ENCODE measurements at places on chromosomes 5 and 9.

- DNase-seq = no peak
These were observed 42.0 kb upstream of the RXRA start for GRCh38 chr9:134284273-134284672.

DNA sequence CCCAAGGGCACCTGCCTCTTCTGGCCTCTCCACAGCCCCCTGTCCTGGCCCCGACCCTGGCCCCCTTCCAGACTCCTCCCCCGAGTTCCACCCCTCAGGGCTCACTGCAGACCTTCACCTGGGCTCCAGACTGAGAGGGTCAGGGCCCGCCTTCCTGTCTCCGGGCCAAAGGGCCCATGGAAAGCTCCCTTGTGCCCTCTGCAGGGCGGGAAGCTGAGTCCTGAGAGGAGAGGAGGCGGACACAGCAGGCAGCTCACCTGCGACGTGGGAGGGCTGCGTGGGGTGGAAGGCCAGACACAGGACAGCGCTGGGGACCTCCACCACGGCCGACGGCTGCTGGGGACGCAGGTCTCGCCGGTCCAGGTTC, 20.6 kb downstream of the DYNC2I2 start:
- peak; percentile 27 for DNase-seq

DNA sequence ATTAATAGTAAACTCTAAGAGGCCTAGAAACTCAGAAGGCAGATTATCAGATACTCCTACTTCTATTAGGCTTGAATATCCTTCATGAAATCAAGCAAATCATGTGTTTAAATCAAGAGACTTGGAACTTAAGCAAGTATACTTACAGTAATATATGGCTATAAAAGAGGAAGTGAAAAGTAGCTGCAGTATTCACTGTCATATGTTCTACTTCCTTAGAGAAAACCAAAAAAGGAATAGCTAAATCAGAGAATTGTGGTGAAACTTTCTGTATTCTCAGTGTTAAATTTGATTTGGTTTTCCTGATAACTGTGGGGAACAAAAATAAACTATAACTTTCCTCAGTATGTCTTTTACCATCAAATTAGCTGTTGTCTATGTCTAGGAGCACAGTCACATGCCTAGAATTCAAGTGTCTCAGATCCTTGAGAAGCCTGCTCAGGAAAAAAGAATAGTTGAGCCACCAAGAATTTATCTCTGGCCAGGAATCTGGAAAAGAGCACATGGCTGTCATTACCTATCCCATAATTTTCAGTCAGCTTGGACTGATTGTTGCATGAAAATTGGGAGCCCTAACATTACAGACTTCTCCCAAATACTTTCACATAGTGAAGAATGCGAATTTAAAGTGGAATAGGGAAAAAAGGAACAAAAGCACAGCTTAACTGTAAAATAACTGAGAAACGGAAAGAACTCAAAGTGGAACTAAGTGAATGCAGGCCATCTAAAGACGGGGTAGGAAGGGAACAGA, 1.7 kb downstream of the FKBP15 start:
- DNase-seq = peak; percentile 54

DNA sequence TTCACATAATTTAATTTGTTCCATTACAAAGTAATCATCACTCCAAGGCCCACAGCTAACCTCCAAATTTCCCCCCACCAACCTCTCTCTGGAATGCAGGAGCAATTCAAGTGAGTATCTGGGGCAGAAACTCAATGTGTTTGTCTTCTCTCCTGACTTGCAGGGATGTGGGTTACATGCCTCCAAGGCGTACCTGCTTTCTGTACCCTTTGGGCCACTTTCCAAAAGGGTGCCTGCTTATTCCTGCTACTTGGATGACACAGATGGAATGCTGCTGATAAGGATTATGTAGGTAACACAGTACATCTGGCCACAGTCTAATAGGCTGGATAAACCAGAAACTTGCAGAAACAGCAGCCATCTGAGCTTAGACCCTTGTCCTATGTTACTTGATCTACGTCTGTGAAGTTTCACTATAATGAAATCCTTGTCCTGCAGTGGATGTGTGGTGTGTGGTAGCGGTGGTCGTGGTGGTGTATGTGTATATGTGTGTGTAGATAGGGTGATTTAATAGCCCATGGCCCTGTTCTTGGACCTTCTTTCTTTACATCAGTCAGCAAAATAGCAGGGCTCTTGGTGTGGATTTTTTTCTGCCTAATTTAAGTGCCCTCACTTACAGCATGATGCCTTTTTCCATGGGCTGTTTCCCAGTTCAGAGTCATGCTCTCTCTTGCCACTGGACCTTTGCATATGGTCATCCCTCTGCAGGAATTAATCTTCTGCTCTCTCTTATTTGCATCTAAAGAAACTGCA, 175.9 kb downstream of the ZDHHC21 start:
- DNase-seq = no peak

DNA sequence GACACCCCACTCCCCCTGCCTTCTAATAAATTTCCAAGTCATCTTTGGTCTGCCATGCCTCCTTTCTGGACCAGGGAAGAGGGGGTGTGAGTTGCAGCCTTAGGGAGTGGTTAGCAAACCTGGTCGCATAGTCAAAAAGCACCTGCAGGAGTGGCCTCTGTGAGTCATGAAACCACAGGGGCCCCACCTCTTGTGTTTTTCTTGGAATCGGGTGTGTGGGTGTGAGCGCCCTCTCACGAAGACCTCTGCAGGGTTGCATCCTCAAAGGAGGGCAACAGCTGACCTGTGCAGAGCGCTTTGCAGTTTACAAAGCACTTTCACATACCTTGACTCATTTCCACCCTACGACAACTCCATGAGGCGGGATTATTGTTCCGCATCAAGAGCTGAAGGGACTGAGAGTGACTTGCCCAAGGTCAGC, 36.8 kb upstream of the TEX48 start:
- DNase-seq = no peak

- DNase-seq = no peak
These were observed 272.3 kb downstream of the ZSWIM6 start for GRCh38 chr5:61604076-61605025.

DNA sequence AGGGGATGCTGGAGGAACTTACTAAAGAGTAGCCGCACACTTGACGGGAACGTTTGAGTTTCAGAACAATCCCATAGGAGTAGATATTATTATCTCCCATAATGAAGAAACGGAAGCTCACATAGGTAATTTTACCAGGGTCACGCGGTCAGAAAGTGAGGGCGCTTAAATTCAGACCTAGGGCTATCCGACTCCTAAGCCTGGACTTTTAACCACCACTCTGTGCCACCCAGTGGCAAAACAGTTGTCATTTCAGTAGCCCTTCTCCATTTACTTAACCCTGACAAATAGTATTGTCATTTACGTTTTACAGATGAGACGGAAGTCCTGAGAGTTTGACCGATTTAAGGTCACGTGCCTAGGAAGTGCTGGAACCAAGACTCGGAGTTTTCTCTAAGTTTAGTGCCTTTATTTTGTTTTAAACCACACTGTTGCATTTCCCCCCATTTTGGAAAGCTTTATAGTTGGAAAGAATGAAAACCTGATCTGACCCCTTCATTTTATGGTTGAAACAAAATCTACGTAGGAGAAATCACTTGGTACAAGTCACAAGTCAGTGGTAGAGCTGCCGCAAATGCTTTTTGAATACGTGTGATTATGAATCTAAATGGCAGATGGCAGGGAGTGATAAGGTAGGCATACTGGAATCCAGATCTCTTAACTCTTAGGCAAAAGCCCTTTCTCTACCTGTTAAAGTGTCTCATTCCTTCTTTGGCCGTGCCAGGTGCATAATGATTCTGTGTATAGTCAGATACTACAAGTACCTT, 650 bp downstream of the MRRF start:
- peak; percentile 60 for DNase-seq

DNA sequence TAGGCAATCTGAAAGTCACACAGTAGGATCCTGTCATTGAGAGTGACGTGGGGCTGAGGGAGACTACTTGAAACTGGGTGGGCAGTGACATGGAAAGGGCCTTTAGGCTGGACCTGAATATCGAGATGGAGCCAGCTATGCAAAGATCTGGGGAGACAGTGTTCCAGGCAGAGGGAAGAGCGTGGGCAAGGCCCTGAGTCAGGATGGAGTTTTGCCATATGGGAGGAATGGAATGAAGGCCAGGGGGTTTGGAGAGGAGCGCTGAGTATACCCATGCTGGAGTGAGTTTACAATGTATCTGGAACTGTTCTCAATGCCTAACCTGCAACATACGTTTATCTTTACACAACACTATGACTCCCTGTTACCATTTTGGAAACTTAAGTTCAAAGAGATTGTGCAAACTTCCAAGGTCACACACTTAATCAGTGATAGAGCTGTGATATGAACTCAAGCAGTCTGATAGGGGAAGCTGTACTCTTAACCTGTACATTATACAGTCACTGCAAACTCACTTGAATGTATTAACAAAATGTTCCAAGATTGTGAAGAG, 33.5 kb downstream of the INSYN2B start:
- DNase-seq = no peak

GRCh38 chr5:16179936-16180788, 571 bp upstream of the MARCHF11 start:
- DNase-seq = no peak

DNA sequence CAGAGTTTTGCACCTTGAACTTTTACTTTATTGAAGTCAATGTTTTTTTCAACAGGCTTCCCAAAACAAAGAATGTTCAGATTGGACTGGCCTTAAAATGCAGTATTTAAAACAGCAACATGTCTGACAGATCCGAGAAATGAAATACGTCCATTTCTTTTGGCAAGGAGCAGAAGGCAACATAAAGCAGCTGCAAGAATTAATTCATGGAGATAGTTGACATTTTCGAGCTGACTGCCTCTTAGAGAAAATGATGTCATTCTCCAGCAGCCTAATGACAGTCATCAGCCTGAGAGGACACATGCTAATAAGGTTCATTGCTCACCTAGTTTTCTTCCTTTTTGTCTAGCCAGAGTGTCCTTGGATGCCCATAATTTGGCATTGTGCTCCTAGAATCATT, 232.2 kb upstream of the SEMA6A start:
- DNase-seq = no peak

DNA sequence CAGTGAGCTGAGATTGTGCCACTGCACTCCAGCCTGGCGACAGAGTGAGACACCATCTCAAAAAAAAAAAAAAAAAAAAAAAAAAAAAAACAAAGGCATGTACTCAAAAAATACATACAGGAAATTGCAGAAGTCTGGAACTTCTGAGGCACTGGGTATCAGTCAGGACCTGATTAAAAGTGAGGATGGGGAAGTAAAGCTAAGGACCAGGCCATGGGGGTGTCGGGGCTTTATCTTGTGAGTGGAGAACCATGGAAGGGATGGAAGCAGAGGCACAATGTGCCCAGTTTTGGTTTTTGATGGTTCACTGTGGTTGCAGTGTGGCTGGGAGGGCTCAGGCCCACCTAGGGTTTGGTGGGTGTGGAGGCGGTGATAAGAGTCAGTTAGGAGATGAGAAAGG, 212.7 kb upstream of the PIK3R1 start:
- DNase-seq = no peak

DNA sequence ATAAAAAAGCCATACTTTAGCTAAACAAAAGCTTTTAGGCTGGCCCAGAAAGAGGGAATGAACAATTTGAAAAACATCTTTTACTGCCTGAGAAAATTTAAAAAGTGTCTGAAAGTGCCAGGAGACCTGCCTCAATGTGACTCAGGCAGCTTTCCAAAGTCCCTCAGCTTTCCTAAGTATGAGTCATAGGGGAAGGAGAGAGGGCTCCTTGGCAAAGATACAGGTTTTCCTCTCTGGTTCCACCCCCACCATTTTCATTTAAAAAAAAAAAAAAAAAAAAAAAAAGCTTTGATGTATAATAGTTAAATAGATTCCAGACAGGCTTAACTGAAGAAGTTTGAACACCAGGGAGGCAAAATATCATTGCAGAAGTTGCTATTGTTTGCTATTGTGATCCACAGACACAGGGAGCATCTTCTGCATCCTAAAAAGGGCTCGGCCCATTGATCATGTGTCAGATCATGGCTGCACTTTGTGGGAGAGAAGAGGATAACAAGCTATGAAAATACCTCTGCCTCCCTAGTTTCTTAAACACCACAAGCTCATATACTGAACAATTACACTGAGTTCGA, 71.5 kb downstream of the MRPS27 start:
- DNase-seq = no peak

DNA sequence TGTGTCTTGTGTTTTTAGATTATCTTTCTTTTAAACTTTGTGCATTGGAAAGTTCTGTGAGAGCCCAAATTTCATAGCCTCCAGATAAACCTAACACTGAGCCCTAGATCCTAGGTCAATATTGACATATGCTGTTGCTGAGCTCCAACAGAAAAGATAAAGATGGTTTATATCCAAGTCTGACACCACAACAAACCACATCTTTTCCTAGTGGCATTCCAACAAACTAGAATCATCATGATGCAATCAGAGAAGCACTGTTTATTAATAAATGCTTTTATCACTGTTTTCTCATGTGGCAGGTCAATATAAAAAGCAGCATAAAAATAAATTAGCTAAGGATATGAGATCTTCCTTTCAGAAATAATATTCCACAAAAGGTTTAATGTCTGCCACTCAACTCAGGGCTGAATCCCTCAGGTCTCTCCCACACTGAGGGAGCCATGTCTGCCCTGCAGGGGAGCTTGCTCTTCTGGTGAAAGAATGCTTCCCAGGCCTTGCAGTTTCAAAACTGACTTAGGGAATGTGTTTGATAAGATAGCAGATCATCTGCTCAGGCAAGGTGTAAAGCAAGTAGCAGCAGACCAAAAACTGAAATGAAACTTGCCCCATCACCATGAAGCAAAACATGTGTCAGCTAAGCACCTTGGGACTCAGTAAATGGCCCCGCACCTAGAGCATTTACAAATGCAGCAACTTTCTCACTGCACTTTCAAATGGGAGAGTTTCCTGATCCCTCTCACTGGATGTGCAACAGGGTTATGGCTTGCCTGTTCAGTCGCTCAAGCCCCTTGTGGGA, 493.0 kb downstream of the AGTPBP1 start:
- DNase-seq = no peak

- DNase-seq = no peak
These were observed 3.1 kb upstream of the HK3 start for GRCh38 chr5:176902102-176902814.

GRCh38 chr5:141040093-141040770, 10.9 kb upstream of the PCDHB1 start:
- DNase-seq = no peak

DNA sequence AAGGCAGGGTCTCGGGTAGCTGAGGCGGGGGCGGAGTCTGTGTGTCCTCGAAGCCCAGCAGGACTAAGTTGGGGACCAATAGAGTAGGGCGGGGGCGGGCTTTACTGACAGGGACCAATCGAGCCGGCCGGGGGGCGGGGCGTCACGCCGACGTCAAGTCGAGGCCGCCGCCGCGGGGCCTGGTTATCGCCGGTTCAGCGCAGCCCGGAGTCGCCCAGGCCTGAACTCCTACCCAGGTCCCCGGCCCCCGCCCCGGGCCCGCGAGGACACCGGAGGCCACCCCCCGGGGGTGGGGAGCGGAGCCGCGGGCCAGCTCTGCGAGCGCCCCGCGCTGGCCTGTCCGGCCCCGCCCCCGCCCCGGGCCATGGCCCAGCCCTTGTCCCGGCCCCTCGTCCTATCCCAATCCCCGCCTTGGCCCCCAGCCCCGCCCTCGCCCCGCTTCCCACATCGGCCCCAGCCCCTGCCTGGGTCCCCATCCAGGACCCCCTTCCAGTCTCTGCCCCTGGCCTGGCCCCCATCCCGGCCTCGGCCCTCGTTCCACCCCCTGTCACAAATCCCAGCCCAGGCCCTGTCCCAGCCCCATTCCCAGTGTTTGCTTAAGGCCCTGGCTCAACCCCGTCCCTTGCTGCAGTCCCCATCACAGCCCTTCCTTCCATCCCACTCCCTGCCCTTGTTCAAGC, at the start of gene TMEM8B:
Gene TMEM8B, plus strand, starts transcription at position 145 of the 680 bp plus-strand sequence. Its CDS starts 220 bp downstream, at position 365.
- peak; percentile 96 for DNase-seq

- DNase-seq = no peak
These were observed 292.3 kb upstream of the WWC1 start for GRCh38 chr5:167999182-167999581.

- peak; percentile 87 for DNase-seq
These were observed 30.0 kb upstream of the TTLL11 start for GRCh38 chr9:122122903-122123632.

- DNase-seq = no peak
These were observed 154.4 kb upstream of the COL5A1 start for GRCh38 chr9:134487066-134487710.

All from GM13976 (cell line).